ENCODE measurements at places on chromosomes 7 and 10.

DNA sequence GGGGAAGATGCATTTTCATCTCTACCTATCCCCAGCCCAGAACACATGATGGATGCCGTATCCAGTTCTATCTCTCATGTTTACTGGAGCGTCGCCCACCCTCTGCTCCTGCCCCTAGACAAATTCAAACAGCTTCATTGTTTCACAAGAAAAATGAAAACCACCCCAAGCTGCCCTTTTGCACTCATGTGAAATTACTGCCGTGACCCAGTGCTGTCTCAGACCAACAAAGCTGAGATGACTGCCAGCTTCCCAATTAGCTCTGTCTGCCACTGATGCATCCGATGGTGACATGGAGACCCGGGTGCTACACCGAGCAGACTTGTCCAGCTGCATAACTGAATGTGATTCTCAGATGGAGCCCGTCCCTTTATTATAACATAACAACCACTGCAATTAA is 67.7 kb downstream of the FOXI2 start:
- no peak for DNase-seq

GRCh38 chr7:128151635-128152034 is 89.4 kb upstream of the LEP start:
- DNase-seq, result no peak

DNA sequence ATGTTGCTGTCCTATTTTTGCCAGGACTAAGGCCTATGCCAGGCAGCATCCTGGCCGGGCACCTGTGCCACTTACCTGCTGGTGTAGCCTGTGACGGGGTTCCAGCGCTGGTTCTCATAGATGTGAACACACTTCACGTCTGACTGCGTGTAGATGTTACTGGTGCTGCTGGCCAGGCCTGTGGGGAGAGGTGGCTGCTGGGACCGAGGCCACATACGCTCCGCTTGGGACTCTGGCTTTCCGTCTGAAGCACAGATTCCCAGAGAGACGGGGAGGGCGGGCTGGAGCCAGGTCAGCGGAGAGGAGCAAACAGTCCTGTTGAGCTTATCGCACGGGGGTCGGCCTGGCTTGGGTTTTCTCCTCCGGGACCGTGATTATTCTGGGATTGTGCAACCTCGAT is 16.7 kb downstream of the BHLHA15 start:
- no peak for DNase-seq

DNA sequence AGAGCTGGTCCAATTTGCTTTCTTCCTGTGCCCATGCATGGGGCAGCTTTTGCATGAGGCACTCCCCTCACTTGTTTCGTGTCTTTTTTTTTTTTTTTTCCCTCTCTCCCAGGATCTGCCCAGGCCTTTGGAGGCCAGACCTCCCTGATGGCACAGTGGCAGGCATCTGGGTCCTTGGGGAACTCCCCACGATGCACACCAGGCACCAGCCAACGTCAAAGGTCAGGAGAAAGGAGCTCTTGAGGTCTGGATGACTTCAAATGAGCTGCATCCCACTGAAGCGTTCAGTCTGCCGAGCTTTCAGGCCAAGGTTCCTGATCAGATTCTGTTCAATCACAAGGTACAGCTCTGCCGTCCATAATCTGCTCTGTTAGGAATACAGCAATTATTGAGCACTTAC is 97.2 kb upstream of the CARD11 start:
- DNase-seq, result no peak

GRCh38 chr7:77587272-77587671 is 50.2 kb downstream of the PTPN12 start:
- DNase-seq, result no peak

DNA sequence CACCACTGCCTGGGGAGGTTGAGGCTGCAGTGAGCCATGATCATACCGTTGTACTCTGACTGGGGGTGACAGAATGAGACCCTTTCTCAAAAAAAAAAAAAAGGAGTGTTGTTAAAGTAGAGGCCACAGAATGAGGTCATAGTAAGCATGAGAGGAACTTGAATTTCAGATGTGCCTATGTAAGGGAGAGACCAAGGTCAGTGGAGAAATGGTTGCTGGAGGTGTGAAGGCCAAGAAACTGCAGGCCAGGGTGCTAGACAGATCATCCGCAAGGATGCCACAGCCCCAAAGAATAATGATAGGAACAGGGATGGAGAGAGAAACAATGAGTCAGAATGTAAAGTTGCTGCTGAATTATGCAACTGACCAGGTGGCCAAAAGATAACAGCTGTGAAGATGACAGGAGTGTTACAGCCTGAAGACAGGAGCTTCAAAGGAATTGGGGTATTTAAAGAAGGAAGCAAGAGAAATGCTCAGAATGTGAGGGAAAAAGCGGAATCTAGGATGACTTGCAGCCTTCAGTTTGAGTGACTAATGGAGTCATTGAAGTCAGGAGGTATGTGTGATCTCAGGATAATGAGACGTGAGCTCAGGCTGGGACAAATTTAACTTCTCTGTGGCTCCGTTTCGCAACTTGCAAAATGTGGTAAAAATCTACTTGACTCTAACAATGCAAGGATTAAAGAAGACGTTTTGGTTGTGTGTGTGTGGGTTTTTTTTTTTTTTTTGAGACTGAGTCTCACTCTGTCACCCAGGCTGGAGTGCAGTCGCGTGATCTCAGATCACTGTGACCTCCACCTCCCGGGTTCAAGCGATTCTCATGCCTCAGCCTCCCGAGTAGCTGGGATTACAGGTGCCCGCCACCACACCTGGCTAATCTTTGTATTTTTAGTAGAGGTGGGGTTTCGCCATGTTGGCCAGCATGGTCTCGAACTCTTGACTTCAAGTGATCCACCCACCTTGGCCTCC is 22.2 kb downstream of the TYW1B start:
- no peak for DNase-seq

- no peak for DNase-seq
Measured at GRCh38 chr7:108135446-108136190, 5.5 kb upstream of the LAMB4 start.

DNA sequence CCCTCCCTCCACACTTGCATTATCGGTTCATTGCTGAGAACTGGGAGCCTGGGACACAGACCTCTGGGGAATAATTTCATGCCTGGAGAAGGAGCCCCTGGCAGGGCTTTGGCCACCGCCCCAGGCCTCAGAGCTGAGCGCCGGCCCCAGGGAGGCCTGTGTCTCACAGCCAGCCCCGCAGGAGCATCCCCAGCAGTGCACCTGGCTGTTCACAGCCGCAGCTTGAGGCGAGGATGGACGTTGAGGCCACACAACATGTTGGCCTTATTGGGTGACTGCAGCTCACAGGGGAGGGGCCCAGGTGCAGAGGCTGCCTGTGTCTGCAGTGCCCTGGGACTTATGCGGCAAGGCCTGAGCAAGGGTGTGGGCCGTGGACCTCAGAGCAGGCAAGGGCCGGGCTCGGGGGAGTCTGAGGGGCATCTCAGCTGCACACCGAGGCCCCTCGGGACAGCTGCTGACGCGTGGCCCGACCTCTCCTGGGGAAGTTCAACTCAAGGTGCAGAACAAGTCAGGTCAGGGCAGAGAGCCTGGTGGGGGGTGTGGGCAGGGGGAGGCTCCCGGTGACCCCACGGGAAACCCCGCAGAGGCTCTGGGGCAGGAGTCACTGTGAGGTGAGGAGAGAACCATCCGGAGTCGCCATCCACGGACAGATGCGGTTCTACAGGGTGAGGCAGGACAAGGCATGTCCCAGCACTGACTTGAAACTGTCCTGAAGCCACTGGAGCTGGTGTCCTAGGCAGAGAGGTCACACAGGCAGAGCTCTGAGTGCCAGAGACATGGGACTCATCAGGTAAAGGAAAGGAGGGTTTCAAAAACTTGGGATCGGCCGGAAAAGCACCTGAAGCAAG is 13.1 kb upstream of the UBE3C start:
- no peak for DNase-seq

GRCh38 chr10:78802866-78803265 is 265.9 kb upstream of the ZMIZ1 start:
- DNase-seq, result no peak

DNA sequence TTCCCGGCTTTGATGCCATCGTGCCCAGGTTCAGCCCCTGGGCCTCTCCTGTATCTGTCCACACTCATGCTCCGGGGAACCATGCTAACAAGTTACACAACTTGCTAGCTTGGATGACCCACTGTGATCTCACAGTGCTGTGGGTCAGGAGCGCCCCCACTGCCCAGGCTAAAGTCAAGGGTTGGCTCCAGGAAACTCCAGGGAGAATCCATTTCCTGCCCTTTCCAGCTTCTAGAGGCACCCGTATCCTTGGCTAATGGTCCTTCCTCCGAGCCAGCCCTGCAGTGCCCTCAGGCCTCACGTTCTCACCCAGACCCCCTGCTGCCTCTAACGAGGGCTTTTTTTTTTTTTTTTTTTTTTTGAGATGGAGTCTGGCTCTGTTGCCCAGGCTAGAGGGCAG is 19.5 kb downstream of the AMZ1 start:
- DNase-seq, result no peak

DNA sequence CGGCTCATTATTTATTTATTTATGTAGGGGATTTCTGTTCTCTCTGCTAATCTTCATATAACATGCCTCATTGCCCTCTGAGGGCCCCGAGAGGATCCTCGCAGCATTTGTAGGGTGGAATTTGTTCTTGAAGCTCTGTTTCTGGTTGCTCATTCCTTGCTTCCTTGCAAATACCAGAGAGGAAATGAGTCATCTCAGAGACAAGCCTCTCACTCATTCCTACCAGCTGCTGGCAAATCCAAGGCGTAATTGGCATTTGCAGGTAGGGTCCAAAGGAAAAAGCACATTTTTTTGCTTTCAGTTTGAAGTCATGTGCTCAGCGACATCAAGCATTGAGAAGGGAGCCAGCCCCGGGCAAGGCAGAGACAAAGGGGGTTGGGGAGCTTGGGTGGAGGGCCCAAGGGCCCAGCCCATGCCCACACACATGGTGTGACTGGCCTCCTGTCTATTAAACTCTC is 501.6 kb downstream of the GALNT17 start:
- peak; percentile 65 for DNase-seq

GRCh38 chr7:159004411-159004810 is 140.3 kb downstream of the VIPR2 start:
- no peak for DNase-seq

DNA sequence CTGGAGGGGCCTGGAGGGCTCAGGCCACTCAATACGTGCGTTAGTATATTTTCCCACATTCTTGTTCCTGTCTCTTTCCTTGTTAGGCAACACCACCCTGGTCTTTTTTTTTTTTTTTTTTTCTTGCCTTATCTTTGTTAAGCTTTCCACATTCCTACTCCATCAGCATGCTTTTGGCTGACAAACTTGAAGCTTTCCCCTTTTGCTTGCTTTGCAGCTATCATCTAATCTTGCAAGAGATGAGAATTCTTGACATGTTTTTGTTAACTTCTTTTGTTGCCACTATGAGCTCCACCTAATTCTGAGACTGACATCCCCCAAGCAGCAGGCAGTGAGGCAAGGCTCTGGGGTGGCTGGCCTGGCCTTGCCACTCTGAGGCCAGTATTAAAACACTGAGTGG is 52.5 kb upstream of the NRP1 start:
- DNase-seq, result no peak

GRCh38 chr10:35192645-35193249 is 66.1 kb downstream of the CREM start:
- DNase-seq, result no peak

DNA sequence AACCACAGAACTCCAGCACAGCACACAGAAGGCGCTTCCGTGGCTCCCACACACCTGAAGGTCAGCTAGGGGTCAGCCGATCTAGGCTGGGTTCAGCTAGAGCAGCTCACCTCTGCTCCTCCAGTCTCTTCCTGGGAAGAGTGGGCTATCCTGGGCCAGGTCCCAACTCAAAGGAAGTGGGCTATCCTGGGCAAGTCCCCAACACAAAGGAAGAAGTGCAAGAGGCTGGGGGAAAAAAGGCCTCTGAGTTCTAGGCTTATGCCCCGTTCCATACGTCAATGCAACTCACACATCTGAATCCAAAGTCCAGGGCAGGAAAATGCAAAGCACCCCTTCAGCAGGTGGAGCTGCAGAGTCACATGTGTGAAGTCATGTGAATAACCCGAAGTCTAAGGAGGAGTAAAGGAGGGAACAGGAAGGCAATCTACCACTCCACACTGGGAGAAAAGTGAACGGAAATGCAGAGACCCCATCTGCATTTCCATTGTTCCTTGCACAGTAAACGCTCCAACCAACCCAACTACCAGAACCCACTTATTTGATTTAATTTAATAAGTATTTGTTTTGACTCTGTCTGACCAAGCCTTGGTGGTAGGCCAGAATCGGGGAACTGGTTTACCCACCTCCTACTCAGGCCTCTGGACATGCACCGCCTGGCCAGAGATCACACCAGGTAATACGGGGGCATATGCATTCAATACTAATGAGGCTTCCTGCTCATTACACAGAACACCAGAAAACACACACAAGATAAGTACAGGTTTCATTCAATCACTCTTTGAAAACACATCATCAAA is 95.5 kb upstream of the RNF32 start:
- DNase-seq, result peak; percentile 45

- DNase-seq, result no peak
Measured at GRCh38 chr10:131553581-131553980, 242.1 kb upstream of the TCERG1L start.

- DNase-seq, result no peak
Measured at GRCh38 chr10:86257683-86258082, 108.9 kb downstream of the GRID1 start.

DNA sequence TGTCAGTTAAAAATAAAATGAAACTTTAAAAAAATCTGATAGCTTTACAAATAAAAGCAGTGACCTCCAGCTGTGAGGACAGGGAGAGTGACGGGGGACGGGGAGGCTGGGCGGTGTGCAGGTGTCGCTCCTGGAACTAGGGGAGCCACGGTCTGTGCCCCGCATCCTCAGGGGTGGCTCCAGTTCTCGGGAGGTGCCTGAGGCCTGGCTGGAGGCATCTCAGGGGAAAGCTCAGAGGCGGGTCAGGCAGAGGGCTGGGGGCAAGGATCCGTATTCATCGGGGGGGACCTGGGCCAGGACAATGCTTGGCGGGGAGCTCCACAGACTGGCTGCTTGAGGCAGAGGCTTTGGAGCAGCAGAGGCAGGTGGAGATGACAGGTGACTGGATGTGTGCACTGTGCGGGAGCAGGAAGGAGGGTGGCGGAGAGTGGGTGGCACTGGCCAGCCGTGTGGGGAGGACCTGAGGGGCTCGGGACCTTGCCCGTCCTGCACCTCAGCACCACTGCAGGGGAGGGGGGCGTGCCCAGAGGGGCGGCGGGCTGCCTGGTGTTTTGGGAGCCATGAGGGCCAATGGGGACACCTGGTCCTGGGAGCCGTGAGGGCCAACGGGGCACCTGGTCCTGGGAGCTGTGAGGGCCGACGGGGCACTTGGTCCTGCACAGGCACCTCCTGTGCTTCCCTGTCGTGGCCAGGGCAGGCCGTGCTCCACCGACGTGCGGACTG is 13.2 kb downstream of the PWWP2B start:
- DNase-seq, result no peak

GRCh38 chr10:63812501-63812900 is 291.3 kb downstream of the REEP3 start:
- no peak for DNase-seq
